ENCODE measurements at places on chromosomes 1 and 21.

- DNase-seq: no peak
These were observed 108.1 kb downstream of the MATN1 start for GRCh38 chr1:30615076-30615795.

GRCh38 chr1:93437976-93438605, 9.8 kb upstream of the FNBP1L start:
- peak; percentile 56 for DNase-seq

DNA sequence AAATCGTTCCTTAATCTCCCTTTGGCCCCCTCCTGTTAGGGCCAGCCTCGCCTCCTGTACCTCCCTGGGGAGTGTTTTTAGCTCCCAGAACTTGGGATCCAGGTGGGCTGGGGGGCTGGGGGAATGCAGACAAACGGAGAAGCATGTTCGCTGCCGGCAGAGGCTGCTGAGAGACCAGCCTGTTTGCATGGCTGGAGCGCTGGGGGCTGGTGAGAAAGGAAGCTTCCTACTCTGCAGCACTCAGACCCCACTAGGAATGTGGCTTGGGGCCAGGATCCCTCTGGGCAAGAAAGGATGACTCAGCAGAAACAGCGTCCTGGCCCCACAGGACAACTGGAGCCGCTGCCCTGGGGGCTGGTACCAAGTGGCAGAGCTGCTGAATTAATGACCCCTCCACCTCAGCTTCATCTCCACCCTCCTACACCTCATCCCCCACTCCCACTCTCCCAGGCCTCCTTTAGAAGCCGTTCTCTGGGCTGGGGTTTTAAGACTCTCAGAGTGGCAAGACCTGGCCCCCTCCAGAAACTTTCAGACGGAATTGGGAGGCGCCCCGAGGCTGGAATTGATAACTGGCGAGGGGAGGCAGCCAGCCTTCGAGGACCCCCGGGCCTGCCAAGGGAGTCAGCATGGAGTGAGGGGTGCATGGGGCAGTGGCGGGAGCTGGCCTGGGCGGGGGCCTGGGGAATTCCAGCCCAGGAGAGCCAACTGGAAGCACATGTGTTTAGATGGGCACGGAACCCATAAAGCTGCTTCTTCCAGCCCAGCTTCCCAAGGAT, 28.5 kb upstream of the EPS8L3 start:
- DNase-seq: peak; percentile 60

GRCh38 chr1:19878637-19878985, 3.6 kb upstream of the OTUD3 start:
- DNase-seq: no peak

GRCh38 chr1:245441689-245442088, 286.9 kb downstream of the KIF26B start:
- DNase-seq: no peak

DNA sequence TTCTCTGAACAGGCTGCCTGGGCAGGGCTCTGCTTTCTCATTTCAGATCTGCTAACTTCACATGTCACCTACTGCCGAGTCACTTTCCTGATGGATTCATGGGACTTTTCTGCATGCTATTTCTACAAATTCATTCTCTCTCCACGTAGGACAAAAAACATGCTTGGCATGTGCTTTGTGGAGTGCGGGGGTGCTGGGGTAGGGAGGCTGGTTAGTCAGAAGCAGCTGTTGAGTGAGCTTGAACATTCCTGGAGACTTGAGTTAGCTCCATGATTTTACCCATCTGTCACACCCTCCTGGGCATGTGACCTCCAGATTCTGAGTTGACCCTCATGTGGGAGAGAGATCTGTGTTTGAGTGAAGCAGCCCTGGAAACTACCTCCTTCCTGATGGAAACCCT, 71.4 kb downstream of the UCK2 start:
- no peak for DNase-seq

- no peak for DNase-seq
These were observed 20.3 kb downstream of the TNNT2 start for GRCh38 chr1:201357211-201357610.

DNA sequence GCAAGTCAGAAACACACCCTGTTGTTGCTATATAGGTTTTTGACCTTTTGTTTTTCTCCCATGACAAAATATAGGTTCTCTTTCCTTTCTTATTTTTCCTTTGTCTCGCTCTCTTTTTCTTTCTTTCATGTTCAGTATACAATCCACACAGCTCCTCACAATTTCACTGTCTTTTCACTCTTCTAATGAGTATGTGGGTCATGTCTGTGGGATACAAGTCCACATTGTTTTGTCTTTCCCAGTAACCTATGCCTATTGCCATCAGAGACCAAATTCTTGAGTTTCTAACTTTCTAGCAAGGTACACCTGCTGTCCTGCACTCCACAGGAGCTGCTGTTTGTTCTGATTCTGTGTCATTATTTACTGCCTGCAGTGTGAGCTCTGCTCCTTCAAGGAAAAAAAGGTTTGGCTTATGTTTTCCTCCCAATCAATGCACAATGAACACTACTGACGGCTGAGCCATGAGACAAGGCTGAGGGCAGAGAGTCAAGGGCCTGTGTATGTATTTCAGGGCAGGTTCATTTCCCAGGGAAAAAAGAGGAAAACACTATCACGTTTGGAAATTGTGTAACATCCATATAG, 453.8 kb downstream of the NEGR1 start:
- DNase-seq: no peak

GRCh38 chr1:20185834-20186782, at the start of the genes PLA2G2C and UBXN10:
TSS of gene PLA2G2C (minus strand) at chr1:20186518. CDS start at chr1:20177363, 9,155 bp downstream.
TSS of gene UBXN10 (plus strand) at chr1:20186096. CDS start at chr1:20190562, 4,466 bp downstream.
- no peak for DNase-seq

- no peak for DNase-seq
These were observed 92.0 kb downstream of the DIRAS3 start for GRCh38 chr1:67958472-67958871.

GRCh38 chr1:17790383-17791054, 35.4 kb downstream of the ACTL8 start:
- DNase-seq: no peak

- DNase-seq: no peak
These were observed 32.4 kb upstream of the MGST3 start for GRCh38 chr1:165598676-165599059.

- peak; percentile 81 for DNase-seq
These were observed 1.6 kb upstream of the AJAP1 start for GRCh38 chr1:4652631-4653327.

GRCh38 chr1:65734979-65735378, 57.7 kb upstream of the PDE4B start:
- no peak for DNase-seq

DNA sequence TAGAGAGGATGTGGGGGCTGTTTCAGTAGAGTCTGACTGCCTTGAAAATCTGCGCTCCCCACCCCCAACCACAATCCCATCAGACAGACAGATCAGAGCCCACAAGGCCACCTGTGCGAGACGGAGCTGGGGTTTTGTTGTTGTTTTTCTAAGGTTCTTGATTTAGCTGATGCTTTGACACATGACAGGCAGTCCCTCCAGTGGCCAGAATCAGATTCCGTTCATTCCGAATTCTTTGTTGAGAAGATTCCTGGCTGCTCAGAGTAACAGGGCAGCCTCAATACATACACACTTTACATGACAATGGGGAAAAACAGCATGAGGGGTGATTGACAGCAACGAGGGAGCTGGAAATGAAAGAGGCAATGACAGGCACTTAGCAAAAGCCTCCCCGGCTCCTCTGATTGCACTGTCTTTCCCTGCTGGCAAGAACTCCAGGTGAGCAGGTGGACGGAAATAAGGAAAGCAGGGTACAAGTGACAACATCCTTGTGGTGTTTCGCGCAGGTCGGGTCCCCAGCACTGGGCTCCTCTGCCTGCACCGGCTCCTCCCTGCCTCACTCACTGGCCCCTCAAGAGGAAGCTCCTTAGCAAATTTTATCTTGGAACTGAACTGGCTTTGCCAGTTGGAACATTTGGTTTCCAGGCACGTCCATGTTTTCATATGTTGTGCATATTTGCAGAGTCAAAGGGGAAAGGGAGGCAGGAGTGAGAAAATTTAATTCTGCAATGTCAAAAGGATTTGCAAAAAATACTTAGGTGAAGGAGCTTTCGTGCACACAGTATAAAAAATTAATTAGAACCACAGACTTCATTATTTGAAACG, 148.7 kb downstream of the PGBD5 start:
- DNase-seq: no peak

DNA sequence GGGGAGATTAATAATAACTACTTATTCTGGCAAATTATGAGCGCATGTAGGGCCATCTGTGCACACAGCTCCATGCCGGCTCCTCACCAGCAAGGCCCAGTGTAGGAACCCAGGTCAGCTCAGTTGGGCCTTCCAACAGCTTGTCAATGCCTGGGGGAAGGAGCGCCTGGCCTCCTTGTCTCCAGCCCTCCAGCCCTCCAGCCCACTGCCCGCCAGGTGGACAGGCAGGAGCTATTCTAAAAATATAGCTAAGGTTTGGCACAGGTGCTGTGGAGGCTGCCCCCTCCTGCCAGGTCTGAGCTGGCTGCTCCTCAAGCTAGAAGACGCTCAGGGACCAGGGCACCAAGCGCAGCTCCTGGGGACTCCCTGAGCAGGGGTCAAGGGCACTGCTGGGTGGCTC, 85.7 kb downstream of the GRIK3 start:
- no peak for DNase-seq

DNA sequence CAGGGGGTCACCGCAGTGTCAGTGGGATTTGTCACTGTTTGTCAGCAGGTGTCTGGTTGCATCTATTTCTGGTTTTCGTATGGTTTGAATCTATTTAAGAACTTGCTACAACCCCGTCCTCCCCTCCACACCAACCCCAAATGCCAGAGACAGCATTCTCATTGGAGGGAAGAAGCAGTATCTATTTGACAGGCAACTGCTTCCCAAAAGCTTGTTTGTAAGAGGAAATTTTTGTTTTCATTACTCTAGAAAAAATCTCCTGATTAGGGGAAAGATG, 54.4 kb downstream of the NR5A2 start:
- no peak for DNase-seq

Measured in HEK293T (cell line).